Naive thymus-derived CD8-positive, alpha-beta T cell (primary cell): ENCODE measurements at places on chromosomes 1 and 21.

DNA sequence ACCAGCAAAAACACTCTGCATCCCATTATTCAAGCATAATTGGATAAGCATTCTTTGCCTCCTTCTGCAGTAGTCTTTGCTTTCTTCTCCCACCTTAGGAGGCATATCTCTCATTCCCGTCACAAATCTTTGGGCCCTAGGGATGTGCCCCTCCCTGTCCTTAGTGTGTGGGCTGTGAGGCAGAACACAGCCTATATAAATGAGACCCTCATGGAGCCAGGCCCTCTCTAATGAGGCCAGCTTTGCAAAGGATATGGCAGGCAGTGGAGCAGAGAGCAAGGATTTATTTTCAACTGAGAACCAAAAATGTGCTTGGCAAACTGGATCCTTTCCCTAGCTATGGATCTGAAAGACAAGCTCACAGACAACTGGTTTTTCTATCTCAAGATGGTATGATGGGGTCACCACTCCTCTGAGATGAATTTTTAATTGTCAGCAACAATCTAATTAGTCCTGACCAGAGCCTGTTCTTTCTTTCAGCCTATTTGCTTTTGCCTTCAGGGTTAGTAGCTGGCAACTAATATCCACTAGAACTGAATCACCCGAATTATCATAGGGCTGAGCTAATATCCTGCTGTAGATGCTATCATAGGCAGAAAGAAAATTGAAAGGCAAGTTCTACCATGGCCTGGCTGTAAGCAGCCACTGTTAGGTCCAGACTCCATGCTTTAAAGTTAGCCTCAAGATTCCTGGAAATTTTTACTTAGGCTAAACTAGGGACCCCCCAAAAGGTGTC, 134.2 kb downstream of the SYT2 start:
- no peak for DNase-seq

DNA sequence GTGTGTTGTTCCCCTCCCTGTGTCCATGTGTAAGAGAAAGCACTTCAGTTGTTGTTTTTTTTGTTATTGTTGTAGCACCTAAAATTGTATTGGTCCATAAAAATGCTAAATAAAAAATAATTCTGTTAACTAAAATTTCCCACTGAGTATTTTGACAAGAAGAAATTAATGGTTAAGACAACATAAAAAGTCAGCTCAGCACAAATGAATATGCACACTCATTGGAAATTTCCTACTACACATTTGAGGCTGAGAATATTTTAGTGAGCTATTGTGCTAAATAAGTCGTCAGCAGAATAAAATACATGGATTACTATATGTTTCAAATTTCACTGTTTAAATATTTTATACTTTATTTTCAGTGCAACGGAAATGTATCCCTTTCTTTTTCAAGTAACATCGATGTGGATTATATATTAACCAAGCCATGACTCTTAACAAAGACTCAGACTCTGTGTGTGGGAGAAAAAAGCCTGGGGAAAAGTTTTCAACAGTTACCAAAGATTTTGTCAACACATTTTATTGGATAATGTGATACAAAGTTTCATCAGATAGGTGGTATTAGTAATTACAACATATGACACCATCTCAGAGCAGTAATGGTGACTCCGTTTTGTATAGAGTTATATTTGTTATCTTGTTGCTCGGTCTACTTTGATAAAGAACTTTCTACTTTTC, 63.4 kb downstream of the LYPLAL1 start:
- DNase-seq = no peak

DNA sequence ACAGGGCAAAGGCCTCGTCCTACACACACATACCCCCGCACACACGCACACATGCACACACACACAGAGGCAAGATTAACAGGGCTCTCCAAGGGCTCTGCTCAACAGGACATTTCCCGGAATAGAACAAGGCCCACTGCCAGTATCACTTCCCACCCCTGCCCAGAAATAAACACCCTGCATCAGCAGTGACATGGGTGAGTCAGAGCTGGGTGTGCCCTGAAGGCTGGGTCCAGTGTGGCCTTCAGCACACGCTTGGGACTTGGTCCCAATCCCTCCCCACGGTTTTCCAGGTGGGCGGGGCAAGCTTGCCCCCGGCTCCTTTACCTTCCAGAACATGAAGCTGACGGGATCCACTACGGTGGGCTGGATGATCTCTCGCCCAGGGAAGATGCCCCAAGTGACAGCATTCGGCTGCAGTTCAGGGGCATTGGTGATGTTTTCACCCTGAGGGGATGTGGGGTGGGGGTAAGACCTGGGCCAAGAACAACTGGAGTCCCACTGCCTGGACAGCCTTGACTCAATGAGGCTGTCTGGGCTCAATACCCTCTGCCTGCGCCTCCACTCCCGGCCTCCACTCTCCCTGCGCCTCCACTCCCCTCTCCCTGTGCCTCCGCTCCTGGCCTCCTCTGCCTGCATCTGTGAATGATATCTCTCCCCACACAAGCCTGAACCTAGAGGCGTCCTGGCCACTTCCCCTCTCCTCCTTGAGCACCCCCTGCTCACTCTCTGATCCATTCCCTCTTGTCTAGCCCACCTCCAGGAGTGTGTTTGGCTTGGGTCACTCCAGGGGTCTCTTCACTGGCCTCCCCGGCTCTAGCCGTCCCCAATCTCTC, 14.7 kb downstream of the MTHFR start:
- DNase-seq = no peak

DNA sequence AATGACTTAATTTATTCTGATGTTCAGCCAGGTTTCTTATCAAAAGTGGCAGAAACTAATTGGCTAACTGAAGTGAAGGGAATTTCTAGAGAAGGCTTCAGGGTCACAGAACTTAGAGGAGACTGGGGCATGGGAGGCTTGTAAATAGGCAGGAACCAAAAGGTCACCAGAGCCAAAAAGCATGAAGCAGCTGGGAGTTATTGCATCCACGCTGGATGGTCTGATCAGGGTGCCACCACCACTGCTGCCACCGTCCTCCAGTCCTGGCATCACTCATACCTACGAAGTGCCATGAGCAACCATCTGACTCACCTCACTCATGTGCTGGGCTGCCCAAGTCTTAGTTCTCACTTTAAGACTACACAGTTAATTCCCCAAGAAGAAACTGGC, 82.5 kb upstream of the DPH5 start:
- DNase-seq = no peak

DNA sequence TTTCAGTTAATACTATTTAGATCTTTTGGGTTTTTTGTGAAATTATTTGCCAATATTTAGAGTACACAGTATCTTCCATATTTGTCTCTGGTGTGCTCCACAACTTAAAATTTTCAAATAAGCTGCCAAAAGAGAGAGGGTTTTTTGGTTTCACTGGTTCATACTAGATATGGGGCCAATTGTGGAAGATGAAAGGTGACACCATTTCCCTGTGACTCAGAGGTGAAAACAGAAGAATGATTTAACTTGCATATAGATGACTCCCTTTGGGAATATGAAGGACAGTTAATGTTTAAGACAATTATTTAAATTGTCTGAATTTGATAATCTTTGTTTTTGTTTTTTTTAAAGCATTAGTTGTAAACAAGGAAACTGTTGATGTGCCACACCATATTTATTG, 37.5 kb downstream of the IVNS1ABP start:
- no peak for DNase-seq

GRCh38 chr1:30363031-30363430, 360.4 kb downstream of the MATN1 start:
- no peak for DNase-seq

- DNase-seq = no peak
These were observed 16.5 kb upstream of the A3GALT2 start for GRCh38 chr1:33337441-33337840.

DNA sequence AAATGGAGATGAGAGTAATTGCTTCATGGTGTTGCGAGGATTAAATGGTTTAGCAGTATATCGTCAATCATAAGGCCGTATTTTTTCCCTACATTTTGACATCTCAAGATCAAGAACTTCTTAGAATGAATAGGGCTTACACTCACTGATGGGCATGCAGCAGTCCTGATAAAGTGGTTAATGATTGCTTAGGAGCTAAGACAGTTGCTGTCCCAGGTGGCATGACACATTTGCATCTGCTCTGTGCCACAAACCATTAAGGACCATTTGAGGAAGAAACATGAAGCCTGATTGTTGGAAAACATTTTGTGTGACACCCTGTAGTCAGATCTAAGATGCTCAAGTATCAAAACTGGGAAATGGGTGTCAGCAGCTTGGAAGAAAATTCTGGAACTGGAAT, 81.0 kb upstream of the SGIP1 start:
- DNase-seq = no peak

- DNase-seq = no peak
These were observed 829.3 kb upstream of the BRINP3 start for GRCh38 chr1:191306916-191307315.

DNA sequence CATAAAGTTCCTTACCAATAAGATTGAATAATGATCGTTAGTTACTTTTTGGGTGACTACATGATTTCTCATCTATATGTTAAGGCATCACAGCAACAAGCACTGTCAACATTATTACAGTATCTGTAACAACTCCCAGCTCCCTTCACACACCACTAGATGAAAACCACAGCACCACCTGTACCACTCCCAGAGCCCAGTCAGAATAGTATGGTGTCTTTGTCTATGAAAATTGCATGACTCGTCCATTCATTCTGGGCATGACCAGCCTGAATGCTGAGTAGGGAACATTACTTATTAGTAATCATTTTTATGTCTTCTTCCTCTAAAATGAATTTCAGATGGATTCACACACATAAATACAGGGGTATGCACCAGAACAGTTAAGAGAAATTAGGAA, 7.0 kb downstream of the OLFML2B start:
- no peak for DNase-seq

DNA sequence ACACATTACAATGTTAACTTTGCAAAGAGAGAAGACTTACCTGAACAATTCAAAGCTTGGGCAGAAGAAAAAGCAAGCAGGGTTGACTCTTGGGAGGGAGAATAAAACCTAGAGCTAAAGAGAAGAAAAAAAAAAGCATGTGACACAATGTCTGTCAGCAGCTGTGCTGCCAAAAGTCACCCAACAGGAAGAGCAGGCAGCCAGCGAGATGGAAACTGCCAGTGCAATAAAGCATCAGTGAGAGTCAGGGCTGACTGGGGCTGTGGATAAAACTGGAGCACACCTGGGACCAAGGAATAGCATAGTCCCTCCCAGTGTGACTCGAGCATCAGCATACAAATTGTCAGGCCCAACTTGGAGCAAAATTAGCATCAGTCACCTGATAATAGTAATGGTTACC, 65.0 kb upstream of the SLC22A15 start:
- DNase-seq = no peak

DNA sequence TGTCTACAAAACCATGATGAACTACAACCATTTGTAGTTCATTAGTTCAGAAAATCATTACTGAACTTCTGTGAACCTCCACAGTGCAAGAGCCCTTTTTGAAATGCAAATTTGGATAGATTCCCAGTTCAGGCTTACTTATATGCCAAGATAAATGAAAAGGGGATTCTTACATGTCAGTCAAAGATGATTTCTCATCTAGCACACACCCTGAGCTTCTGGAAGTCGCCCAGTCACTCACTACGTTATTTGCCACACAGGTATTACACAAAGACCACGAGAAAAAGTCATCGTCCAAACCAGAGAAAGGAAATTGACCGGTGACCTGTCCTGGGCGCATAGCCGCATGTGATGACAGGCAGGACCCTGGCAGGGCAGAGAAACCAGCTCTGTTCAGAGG, 41.8 kb downstream of the ETS2 start:
- DNase-seq = no peak

- no peak for DNase-seq
These were observed 11.6 kb upstream of the TTC39A start for GRCh38 chr1:51341876-51342496.

DNA sequence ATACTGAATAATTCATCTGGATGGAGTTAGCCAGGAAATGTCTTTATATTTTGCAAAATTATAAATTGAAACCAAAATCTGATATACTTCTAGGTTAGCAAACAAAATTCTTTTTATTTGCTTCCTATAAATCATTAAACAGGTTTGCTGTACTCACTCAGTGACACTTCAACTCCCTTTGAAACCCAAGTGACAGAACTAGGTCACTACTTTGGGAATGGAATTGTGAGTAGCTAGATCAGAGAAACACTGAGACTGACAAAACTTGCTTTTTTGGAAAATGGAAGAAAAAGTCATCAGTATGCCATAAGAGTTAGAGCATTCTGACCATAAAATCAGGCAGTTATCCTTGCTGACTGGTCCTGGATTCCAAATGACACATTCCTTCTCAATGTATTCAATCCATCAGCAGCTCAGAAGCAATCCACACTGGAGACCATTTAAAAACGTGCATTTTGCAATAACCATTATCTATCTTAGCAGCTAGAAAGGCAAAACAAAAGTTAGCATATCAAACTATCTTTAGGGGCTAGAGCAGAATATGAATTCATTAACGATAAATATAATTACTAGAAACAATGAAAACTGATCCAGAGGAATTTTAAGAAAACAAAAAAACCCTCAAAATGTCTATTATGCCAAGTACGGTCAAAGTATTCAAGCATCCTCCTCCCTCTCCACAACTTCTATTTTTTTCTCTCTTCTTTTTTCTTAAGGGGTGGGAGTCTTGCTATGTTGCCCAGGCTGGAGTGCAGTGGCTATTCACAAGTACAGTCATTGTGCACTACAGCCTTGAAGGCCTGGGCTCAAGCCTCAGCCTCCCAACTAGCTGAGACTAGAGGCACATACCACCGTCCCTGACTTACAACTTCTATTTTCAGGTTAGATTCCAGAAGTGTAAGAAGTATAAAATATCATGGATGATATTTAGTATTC, 60.1 kb downstream of the HNRNPR start:
- DNase-seq = no peak

DNA sequence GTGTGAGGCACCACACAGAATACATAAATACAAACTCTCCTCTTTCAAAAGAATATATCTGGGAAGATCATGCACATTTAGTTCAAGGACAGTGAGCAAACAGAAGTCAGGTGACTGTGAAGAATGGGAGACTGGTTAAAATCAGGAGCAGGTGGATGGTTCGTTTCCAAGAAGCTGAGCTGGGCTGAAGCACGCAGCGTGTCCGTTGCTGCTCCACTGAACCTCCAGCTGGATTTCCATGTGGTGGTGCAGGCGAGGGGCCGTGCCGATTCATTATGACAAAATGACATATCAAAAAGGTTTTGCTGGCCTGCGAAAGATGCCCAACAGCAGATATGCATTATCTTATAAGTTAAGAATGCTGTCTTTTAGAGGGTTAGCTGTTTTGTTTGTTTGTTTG, 66.0 kb downstream of the OLIG1 start:
- DNase-seq = no peak

- DNase-seq = no peak
These were observed 319.6 kb downstream of the RWDD3 start for GRCh38 chr1:95553595-95553994.

GRCh38 chr1:178307264-178307663, 189.5 kb downstream of the CLEC20A start:
- DNase-seq = no peak

DNA sequence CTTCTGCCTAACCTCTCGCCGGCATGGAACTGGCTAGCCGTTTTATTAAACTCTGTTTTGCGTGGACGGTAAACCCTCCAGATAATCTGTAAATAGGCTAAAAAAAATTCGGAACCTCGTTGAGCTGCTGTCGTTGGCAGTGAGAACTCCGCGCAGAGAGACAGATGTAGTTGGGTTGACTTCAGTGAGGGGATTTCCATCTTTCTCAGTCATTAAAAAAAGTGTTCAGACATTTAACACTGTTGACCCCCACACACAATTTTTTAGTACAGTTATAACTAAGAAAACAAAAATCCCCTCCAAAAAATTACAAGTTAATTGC, 464 bp downstream of the PARK7 start:
- no peak for DNase-seq

GRCh38 chr1:38308780-38309179, 262.2 kb upstream of the POU3F1 start:
- DNase-seq = no peak

- DNase-seq = no peak
These were observed 63.3 kb downstream of the FGGY start for GRCh38 chr1:59360170-59360569.

GRCh38 chr1:214952648-214953047, 129.9 kb upstream of the KCNK2 start:
- DNase-seq = no peak
